MCF 10A (cell line): ENCODE measurements at places on chromosomes 11 and 22. TPM values are rescaled to one million over a fixed set of nuclear protein-coding genes. Genes with fewer than 3 reads are reported as not detected.
A peak's percentile ranks its signal among the peaks of the same experiment; 100 is the strongest.

DNA sequence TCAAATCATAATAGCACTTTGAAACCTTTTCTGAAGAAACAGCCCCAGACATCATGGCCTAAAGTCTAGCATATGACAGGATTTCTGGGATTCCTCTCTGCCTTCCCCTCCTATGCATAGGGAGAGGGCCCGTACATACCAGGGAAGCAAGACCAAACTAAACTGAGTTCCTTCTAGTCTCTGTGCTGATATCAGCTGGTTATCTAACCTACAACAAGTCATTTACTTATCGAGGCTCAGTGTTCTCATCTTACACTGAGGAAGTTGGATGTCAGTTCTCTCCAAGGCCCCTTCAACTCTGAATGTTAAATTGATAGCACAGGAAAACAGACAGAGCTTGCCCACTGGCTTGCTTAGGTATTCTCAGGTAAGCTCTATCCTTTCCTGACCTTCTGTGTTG lies 17.0 kb upstream of the GRIK4 start:
- H3K27ac ChIP-seq = no peak overlapping the region
- H3K36me3 ChIP-seq = peaks cover 23% of the 10 kb centered on the region
- no peak overlapping the region for H3K4me3 ChIP-seq
- no peak for DNase-seq

GRCh38 chr11:120564573-120565311 lies 53.2 kb downstream of the GRIK4 start:
- peak; percentile 30 for DNase-seq
- no peak overlapping the region for H3K27ac ChIP-seq
- H3K4me1 ChIP-seq = peaks cover 9% of the 10 kb centered on the region
- H3K36me3 ChIP-seq = no peaks in the 10 kb centered on the region
- no peak overlapping the region for H3K4me3 ChIP-seq

GRCh38 chr22:50082961-50083461 lies 2.2 kb downstream of the MLC1 start:
- H3K4me1 ChIP-seq = peaks cover 8% of the 10 kb centered on the region
- H3K36me3 ChIP-seq = no peaks in the 10 kb centered on the region
- DNase-seq = peak; percentile 38
- H3K4me3 ChIP-seq = peak overlapping the region; percentile 55
- H3K27me3 ChIP-seq = no peaks in the 10 kb centered on the region

DNA sequence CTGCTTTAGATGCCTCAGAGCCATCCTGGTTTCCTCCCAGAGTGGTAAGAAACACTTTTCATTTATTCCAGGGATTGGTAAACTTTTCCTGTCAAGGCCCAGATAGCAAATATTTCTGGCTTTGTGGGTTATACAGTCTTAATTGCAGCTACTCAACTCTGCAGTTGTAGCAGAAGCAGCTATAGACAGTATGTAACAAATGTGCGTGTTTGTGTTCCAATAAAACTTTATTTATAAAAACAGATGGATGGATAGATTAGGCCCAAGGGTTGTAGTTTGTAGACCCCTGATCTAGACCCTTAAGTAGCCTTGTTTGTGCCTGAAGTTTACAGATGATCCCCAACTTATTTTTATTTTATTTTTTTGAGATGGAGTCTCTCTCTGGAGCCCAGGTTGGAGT lies 17.9 kb downstream of the NNMT start:
- H3K36me3 ChIP-seq = peaks cover 100% of the 10 kb centered on the region
- no peaks in the 10 kb centered on the region for H3K27me3 ChIP-seq
- H3K27ac ChIP-seq = no peak overlapping the region
- no peak overlapping the region for H3K4me3 ChIP-seq
- H3K4me1 ChIP-seq = peaks cover 13% of the 10 kb centered on the region

GRCh38 chr11:117731722-117732290 lies 65.2 kb downstream of the DSCAML1 start:
- no peak overlapping the region for H3K27ac ChIP-seq
- no peak for DNase-seq
- H3K27me3 ChIP-seq = peaks cover 72% of the 10 kb centered on the region
- H3K4me3 ChIP-seq = no peak overlapping the region
- no peaks in the 10 kb centered on the region for H3K4me1 ChIP-seq

OR4D5 gene
- not detected in 2 replicates for total RNA-seq

GRCh38 chr11:60984149-60984548 lies 12.7 kb downstream of the CD6 start:
- DNase-seq = no peak
- H3K27me3 ChIP-seq = no peaks in the 10 kb centered on the region
- no peak overlapping the region for H3K27ac ChIP-seq
- H3K4me1 ChIP-seq = peaks cover 11% of the 10 kb centered on the region
- H3K4me3 ChIP-seq = no peak overlapping the region
- H3K36me3 ChIP-seq = no peaks in the 10 kb centered on the region

GRCh38 chr11:75562836-75563484 lies 907 bp downstream of the SERPINH1 start:
- peak overlapping the region; percentile 94 for H3K27ac ChIP-seq
- H3K36me3 ChIP-seq = peaks cover 14% of the 10 kb centered on the region
- H3K4me1 ChIP-seq = peaks cover 34% of the 10 kb centered on the region

TOP3B gene
- 29.3 and 37.0 TPM in 2 replicates for total RNA-seq

GRCh38 chr11:77040889-77041288 lies 6.7 kb downstream of the B3GNT6 start:
- H3K4me1 ChIP-seq = no peaks in the 10 kb centered on the region
- H3K36me3 ChIP-seq = no peaks in the 10 kb centered on the region
- no peak overlapping the region for H3K4me3 ChIP-seq

GGTLC2 gene
- total RNA-seq = not detected in 2 replicates

GRCh38 chr11:45737056-45737455 lies 67.9 kb upstream of the SLC35C1 start:
- peak overlapping the region; percentile 39 for H3K4me3 ChIP-seq
- peak; percentile 73 for DNase-seq
- no peaks in the 10 kb centered on the region for H3K36me3 ChIP-seq
- no peaks in the 10 kb centered on the region for H3K27me3 ChIP-seq
- peaks cover 16% of the 10 kb centered on the region for H3K4me1 ChIP-seq

- DNase-seq = no peak
- no peak overlapping the region for H3K27ac ChIP-seq
- peaks cover 6% of the 10 kb centered on the region for H3K36me3 ChIP-seq
Measured at GRCh38 chr22:22213231-22213630, 31.4 kb upstream of the VPREB1 start.

GRCh38 chr11:131833366-131833765 lies 463.0 kb downstream of the NTM start:
- no peak overlapping the region for H3K4me3 ChIP-seq
- no peaks in the 10 kb centered on the region for H3K4me1 ChIP-seq
- no peak for DNase-seq
- no peaks in the 10 kb centered on the region for H3K36me3 ChIP-seq
- no peaks in the 10 kb centered on the region for H3K27me3 ChIP-seq

GRCh38 chr11:68037411-68038225 lies 1.2 kb upstream of the TCIRG1 start:
- no peaks in the 10 kb centered on the region for H3K4me1 ChIP-seq
- no peak overlapping the region for H3K4me3 ChIP-seq
- H3K27ac ChIP-seq = no peak overlapping the region
- no peak for DNase-seq
- H3K27me3 ChIP-seq = no peaks in the 10 kb centered on the region

- no peak overlapping the region for H3K27ac ChIP-seq
- no peaks in the 10 kb centered on the region for H3K36me3 ChIP-seq
- no peaks in the 10 kb centered on the region for H3K27me3 ChIP-seq
- no peak overlapping the region for H3K4me3 ChIP-seq
- H3K4me1 ChIP-seq = peaks cover 11% of the 10 kb centered on the region
Measured at GRCh38 chr11:57164317-57164716, 17.4 kb upstream of the LRRC55 start.

NLRP6 gene
- total RNA-seq = not detected in 2 replicates

GRCh38 chr11:93845181-93846092 lies 5.0 kb downstream of the VSTM5 start:
- H3K27ac ChIP-seq = no peak overlapping the region
- no peaks in the 10 kb centered on the region for H3K36me3 ChIP-seq
- H3K27me3 ChIP-seq = no peaks in the 10 kb centered on the region
- peaks cover 41% of the 10 kb centered on the region for H3K4me1 ChIP-seq
- H3K4me3 ChIP-seq = no peak overlapping the region

CDON gene
- 0.91 and 0.96 TPM in 2 replicates for total RNA-seq

DNA sequence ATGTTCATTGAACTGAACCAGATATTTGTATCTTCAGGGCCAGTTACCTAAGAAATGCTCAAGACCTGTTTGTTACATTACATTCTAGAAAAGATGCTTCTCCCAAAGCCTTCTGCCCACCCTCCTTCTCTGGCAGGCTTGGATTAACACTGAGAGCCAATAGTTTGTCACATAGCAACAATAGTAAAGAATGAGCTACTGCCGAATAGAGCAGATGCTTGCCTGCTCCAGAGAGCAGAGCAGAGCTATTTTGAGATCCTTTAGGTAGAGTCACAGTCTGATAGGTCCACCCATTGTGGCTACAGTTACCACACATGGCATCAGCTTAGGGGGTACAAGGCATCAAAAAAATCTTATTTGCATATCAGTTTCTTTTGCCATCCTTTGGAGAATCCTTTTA lies 13.5 kb upstream of the EP300 start:
- no peaks in the 10 kb centered on the region for H3K27me3 ChIP-seq
- H3K27ac ChIP-seq = no peak overlapping the region
- DNase-seq = no peak
- no peaks in the 10 kb centered on the region for H3K4me1 ChIP-seq
- no peak overlapping the region for H3K4me3 ChIP-seq
- H3K36me3 ChIP-seq = no peaks in the 10 kb centered on the region

SPDYC gene
- total RNA-seq = not detected in 2 replicates

- no peaks in the 10 kb centered on the region for H3K27me3 ChIP-seq
- H3K4me1 ChIP-seq = no peaks in the 10 kb centered on the region
- no peaks in the 10 kb centered on the region for H3K36me3 ChIP-seq
- no peak overlapping the region for H3K4me3 ChIP-seq
Measured at GRCh38 chr11:92545906-92546471, 321.4 kb downstream of the FAT3 start.

OR51I1 gene
- not detected in 2 replicates for total RNA-seq

MS4A15 gene
- not detected in 2 replicates for total RNA-seq

- H3K27me3 ChIP-seq = peaks cover 60% of the 10 kb centered on the region
- peaks cover 5% of the 10 kb centered on the region for H3K36me3 ChIP-seq
- H3K4me3 ChIP-seq = no peak overlapping the region
- H3K27ac ChIP-seq = no peak overlapping the region
- no peak for DNase-seq
Measured at GRCh38 chr11:1592628-1593027, 5.5 kb downstream of the KRTAP5-2 start.

SMTNL1 gene
- not detected in 2 replicates for total RNA-seq

GRCh38 chr22:48251629-48252028 lies 1489.2 kb downstream of the TBC1D22A start:
- no peak overlapping the region for H3K27ac ChIP-seq
- H3K27me3 ChIP-seq = no peaks in the 10 kb centered on the region
- DNase-seq = no peak
- H3K4me3 ChIP-seq = no peak overlapping the region
- H3K4me1 ChIP-seq = no peaks in the 10 kb centered on the region

DNA sequence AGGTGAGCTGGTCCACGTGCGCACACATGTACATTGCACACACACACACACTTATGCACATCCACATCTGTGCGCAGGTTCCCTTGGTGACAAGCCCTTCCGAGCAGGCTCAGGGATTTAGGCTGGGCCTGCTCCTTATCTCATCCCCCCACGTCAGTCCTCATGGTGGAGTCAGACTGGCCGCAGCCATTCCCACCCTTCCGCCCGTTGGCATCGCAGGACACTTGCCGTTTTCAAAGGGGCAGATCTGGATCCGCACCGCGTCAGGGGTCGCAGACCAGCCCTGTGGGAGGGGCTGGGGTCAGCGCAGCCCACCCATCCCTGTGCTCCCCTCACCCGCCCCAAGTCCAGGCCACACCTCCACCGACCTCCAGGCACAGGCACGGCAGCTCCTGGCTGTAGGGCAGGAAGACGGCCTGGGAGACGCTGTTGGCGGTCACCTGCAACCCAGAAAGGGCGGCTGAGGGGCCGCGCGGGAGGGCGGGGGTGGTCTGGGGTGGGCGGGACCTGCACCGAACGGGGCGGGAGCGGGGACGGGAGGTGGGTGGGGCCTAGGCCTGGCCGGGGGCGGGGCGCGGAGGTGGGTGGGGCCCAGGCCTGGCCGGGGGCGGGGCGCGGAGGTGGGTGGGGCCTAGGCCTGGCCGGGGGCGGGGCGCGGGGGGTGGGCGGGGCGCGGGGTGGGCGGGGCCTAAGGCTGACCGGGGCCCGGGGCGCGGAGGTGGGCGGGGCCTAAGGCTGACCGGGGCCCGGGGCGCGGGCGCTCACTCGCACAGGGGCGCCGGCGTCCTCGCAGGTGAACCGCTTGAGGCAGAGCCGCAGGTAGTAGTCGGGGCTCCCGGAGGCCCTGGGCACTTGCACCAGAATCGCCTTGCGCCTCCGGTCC lies 13.3 kb downstream of the IL17REL start:
- H3K4me1 ChIP-seq = peaks cover 6% of the 10 kb centered on the region
- DNase-seq = no peak
- H3K27ac ChIP-seq = no peak overlapping the region
- H3K4me3 ChIP-seq = no peak overlapping the region
- H3K36me3 ChIP-seq = no peaks in the 10 kb centered on the region
- H3K27me3 ChIP-seq = no peaks in the 10 kb centered on the region

SCGB2A2 gene
- total RNA-seq = not detected in 2 replicates

MS4A6A gene
- total RNA-seq = not detected in 2 replicates

- H3K4me3 ChIP-seq = no peak overlapping the region
- H3K4me1 ChIP-seq = peaks cover 21% of the 10 kb centered on the region
- H3K27me3 ChIP-seq = no peaks in the 10 kb centered on the region
- DNase-seq = no peak
Measured at GRCh38 chr11:116794851-116795250, 3.2 kb upstream of the APOA5 start.

BARX2 gene
- total RNA-seq = not detected in 2 replicates

TPBGL gene
- not detected in 2 replicates for total RNA-seq

DNA sequence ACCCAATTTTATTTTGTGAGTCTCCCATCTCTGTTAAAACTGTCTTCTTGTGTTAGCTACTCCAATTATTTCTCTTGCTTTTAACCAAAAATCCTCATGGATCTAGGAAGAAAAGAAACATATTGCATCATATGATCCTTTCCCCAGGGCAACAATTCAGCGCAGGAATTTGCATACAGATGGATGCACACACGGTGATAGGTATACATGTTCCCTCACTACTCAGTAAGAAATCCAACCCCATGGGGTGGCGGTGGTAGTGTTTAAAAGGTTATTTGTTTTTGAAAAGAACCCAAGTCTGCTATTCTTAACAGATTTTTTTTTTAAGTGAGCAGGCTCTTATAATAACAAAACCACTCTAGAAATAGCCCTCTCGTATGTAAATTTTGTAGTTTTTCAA lies 4.2 kb upstream of the SYN3 start:
- no peaks in the 10 kb centered on the region for H3K4me1 ChIP-seq
- H3K27ac ChIP-seq = no peak overlapping the region
- no peak for DNase-seq
- peaks cover 20% of the 10 kb centered on the region for H3K27me3 ChIP-seq
- no peaks in the 10 kb centered on the region for H3K36me3 ChIP-seq

GRCh38 chr11:8726395-8726794 lies 43.8 kb downstream of the RPL27A start:
- peaks cover 20% of the 10 kb centered on the region for H3K36me3 ChIP-seq
- no peak overlapping the region for H3K4me3 ChIP-seq
- H3K4me1 ChIP-seq = peaks cover 10% of the 10 kb centered on the region
- H3K27me3 ChIP-seq = no peaks in the 10 kb centered on the region
- no peak for DNase-seq

GRCh38 chr11:61118406-61118805 lies 16.1 kb downstream of the CD5 start:
- no peaks in the 10 kb centered on the region for H3K36me3 ChIP-seq
- no peaks in the 10 kb centered on the region for H3K4me1 ChIP-seq
- no peaks in the 10 kb centered on the region for H3K27me3 ChIP-seq
- DNase-seq = no peak
- no peak overlapping the region for H3K27ac ChIP-seq
- H3K4me3 ChIP-seq = no peak overlapping the region

GRCh38 chr22:39487826-39488520 lies 14.1 kb upstream of the MIEF1 start:
- DNase-seq = no peak
- no peak overlapping the region for H3K27ac ChIP-seq
- H3K4me3 ChIP-seq = no peak overlapping the region
- no peaks in the 10 kb centered on the region for H3K36me3 ChIP-seq
- no peaks in the 10 kb centered on the region for H3K27me3 ChIP-seq
